Type B pancreatic cell (in vitro differentiated cells): ENCODE measurements at places on chromosomes 4 and X.
A peak's percentile ranks its signal among the peaks of the same experiment; 100 is the strongest.

DNA sequence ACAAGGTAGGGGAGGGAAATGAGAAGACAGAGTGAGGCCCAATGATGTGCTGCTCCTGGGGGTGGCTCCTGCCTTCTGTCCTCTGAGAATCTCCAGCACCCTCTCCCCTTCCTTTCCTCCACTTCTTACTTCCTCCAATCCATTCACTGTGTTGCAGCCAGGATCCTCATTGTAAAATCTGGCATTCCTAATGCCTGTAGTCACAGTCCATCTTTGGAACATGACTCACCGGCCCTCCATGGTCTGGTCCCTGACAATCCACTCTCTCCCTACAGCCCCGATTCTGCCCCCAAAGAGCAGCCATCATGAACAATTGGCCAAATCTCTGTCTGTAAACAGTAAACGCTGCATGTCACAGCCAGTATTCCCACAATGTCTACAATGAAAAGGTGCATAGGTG, 72.9 kb downstream of the CLNK start:
- DNase-seq: no peak

- DNase-seq: no peak
These were observed 56.2 kb upstream of the MAPK10 start for GRCh38 chr4:86416081-86416480.

DNA sequence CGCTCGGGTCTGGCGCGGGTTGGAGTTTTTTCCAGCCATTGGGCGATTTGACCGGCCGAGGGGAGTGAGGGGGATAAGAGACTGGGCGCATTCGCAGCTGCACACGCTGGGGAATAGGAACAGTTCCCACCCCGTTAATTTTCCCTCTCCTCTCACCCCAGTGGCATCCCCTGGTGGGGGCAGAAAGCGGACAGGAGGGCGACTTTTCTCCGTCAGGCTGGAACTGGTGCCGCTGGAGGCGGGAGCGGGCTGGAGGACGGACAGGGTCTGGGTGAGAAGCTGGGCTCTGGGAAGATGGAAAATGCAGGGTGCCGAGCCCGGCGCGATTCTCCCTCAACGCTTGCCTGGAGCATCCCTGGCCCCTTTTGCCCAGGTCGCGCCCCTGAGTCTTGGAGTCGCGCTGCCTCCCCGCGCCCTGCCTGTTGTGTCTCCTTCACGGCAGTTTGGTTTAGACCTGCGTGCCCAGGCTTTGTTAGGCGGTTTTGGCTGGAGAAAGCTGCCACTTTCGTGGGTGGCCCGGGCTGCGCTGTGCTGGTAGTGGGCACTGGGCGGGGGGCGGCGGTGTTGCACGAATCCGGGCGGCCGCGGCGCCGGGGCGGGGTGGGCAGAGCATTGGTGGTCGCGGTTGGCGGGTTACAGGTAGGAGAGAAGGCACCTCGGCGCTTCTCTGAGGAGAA, 2.0 kb downstream of the ADGRL3 start:
- DNase-seq: peak; percentile 70

DNA sequence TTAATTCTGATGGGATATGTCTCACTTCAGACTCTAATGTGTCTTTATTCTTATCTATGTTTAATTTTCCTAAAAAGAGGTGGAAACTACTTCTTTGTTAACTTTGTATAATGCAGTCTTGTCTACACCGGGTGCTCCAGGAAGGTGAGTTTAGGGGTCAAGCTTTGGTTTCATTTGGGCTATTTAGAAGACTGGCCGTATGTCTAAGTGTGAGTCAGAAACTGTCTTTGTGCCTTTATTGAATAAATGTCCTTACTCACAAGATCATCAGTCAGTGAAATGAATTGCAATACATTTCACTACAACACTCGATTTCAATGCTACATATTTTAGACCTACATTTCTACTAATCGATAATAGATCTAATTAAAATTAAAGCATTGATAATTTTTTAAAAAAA, 56.2 kb downstream of the PROM1 start:
- no peak for DNase-seq

DNA sequence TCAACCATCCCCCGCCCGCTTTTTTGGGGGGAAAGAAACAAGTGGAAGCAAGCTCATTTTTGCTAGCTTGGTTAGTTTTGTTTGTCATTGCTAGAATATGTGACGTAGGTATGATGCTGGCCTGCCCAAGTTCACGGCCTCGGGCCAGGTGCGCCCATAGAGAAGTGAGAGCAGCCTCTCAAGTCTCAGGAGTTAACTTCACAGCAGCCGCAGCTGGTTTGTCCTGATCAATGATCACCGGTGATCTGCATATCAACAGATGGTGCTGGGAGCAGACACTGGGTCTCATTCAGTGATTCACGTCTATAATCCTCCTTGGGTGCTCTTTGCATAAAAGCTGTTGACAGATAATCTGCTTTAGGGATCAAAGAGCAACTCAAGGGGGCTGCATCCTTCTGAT, 50.1 kb downstream of the ENPP6 start:
- DNase-seq: no peak

GRCh38 chrX:70092247-70092646, 30.0 kb downstream of the OTUD6A start:
- DNase-seq: no peak

DNA sequence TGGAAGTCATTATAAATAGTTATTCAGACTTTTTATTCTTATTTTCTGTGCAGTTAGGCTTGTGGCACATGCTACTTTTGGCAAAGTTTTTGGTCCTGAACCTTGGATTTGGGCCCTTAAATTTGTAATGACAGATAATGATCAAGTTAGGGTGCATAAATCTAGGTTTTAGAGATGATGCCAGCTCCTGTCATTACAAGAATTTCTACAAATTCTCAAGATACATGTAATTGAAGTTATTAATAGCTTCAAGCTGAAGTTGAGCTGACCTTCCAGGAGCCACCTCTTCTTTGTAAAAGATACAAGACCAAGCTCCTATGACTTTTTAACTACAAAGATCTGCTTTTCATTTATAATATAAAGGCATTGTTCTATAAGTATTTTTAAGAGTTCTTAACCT, 255.6 kb upstream of the UGT8 start:
- no peak for DNase-seq

GRCh38 chrX:41556958-41557357, 109.8 kb downstream of the NYX start:
- no peak for DNase-seq

GRCh38 chrX:69603566-69604194, 12.2 kb upstream of the EDA start:
- no peak for DNase-seq

GRCh38 chr4:80307774-80308465, 27.6 kb upstream of the CFAP299 start:
- DNase-seq: no peak

DNA sequence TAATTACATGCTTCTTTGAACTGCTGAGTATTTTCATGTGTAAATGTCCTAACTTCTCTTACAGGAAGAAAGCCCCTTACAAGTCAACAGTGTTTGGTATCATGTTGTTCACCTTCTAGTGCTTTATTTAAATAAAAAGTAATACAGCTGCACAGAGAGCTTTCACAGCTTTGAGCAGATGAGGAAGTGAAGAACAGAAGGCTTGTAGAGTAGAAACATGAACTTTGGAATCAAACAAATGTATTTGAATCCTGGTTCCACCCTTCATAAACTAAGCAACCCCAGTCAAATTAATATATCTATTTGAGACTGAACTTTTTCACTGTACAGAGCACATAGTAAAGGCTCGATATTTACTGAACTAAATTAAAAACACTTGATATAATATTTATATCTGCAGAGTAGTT, 120.5 kb downstream of the CAMK2D start:
- DNase-seq: no peak

GRCh38 chr4:66842724-66843088, 702.6 kb downstream of the CENPC start:
- no peak for DNase-seq

- no peak for DNase-seq
These were observed 9.1 kb downstream of the ELF2 start for GRCh38 chr4:139167774-139168444.

GRCh38 chrX:149494844-149495565, 10.1 kb downstream of the IDS start:
- DNase-seq: no peak

- no peak for DNase-seq
These were observed 333.2 kb upstream of the MAD2L1 start for GRCh38 chr4:120399826-120400225.

DNA sequence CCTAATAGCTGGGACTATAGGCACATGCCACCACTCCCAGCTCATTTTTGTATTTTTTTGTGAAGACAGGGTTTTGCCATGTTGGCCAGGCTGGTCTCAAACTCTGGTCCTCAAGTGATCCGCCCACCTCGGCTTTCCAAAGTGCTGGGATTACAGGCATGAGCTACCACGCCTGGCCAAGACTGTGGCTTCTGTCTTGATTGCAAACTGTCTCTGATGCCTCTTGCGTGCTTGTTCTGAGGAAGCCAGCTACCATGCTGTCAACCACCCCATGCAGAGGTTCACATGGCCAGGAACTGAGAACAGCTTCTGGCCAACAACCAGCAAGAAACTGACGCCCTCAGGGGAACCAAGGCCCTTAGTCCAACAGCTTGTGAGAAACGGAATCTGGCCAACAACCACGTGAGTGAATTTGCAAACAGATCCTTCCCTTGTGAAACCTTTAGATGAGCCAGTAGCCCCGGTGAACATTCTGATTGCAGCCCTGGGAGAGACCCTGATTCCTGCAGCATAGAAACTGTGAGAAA, 71.2 kb downstream of the SUPT20HL2 start:
- no peak for DNase-seq

- DNase-seq: no peak
These were observed 133.8 kb upstream of the PRPS2 start for GRCh38 chrX:12657433-12657832.

GRCh38 chr4:108559068-108559793, 61.1 kb upstream of the RPL34 start:
- DNase-seq: no peak

DNA sequence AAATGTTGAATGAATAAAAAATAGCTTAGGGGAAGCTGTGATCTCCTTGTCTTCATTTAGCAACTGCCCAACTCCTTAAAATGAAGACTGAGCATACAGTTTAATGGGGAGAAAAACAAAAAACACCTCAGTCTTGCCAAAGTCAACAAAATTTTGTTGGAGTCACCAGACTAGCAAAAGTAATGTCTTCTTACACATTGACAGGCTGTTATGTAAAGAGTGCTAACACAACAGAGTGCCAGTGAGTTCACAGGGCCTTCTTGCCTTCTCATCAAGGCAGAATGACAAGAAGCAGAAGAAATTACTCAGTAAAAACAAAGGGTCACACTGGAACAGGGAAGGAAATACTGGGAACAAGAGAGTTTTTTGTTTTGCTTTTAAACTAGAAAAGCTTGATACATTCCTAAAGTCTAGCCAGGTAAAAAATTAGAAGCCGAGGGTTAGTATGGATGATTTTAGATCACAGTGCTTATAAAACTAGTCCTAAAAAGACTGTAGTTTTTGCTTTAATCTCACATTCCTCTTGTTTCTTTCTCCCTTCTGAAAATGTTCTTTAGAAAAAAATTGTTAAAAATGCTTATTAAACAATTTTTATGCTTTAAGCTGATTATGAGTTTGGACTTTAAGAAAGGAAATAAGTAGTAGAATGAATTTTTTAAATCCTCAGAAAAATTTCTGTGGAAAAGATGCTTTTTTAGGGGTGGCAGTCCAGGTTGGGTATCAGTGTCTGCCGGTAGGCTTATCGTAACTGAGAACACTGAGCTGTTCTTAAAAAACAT, 38.7 kb upstream of the FRAS1 start:
- no peak for DNase-seq

- no peak for DNase-seq
These were observed 20.1 kb downstream of the EIF4E start for GRCh38 chr4:98908703-98909262.

GRCh38 chr4:155342142-155342541, 34.6 kb downstream of the MAP9 start:
- no peak for DNase-seq

DNA sequence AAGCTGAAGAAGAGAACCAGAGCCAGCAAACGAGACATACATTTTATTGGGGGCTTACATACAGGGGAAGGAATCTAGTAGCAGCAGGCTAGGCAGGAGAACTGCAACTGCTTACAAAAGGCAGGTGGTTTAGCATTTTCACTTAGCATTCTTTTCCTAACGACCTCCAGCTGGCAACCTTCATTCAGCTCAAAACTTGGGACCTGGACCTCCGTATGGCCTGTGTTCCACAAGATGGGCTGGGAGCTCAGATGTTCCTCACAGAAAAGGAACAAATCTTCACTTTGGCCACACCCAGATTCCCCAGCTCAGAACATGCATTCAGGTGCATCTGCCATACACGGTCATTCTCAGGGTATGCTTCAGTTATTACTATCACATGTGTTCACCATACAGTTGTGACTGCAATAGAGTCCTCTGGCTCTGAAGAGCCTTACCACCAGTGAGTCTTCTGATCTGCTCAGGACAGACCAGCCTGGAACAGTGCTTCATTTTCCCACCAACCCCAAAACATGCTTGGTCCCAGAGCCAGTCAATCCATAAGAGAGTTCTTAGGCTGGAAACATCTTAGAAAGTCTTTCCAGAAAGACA, 29.6 kb upstream of the AP1AR start:
- DNase-seq: no peak

GRCh38 chr4:163988865-163989264, 494.4 kb downstream of the TMA16 start:
- no peak for DNase-seq

- DNase-seq: no peak
These were observed 1512.5 kb downstream of the STIM2 start for GRCh38 chr4:28373191-28373590.

DNA sequence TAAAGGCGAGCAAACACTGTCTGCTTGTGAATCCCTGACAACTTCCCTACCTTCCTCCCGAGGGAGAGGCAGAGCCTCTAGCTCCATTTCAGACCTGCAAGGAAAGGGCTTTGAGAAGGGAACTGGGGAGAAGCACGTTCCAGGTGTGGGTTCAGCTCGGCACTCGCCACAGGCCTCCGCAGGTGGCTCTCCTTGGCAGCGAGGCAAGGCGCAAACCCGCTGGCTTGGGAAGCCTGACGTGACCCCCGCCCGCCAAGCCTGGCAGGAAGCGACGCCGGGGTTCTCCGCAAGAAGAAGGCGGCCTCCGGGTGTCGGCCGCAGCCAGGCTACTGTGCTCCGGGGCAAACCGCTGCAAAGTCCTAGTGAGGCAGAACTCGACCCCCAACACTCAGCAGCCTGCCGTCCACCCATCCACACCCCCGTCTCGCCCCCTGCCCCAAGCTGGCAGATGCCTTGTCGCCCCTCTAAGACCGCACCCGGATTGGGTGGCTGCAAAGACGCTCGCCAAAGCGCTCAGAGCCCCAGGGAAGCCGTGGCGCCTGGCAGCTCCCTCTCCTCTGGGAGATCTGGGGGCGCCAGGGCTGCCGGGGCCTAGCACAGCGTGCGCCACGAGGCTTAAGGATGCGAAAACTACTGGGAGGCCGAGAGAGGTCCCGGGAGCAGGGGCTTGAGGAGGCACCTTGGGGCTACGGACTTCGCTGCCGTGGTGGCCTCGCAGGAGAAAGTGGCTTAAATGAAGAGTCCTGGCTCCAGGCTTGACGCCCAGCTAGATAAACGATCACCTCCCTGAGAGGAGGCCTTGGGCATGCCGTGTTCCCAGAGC, 21.8 kb downstream of the NKX3-2 start:
- DNase-seq: no peak

GRCh38 chr4:71251261-71251660, 87.6 kb upstream of the SLC4A4 start:
- DNase-seq: no peak
